ENCODE measurements at places on chromosomes 5 and 9.

GRCh38 chr5:96750110-96750822 lies 57.5 kb downstream of the ERAP1 start:
- DNase-seq, result no peak

- DNase-seq, result peak; percentile 80
These were observed at the start of gene FER for GRCh38 chr5:108747774-108748400. FER (plus strand) TSS chr5:108747897; CDS start chr5:108798183, 50,286 bp downstream.

GRCh38 chr5:138745268-138745667 lies 8.0 kb upstream of the CTNNA1 start:
- no peak for DNase-seq

DNA sequence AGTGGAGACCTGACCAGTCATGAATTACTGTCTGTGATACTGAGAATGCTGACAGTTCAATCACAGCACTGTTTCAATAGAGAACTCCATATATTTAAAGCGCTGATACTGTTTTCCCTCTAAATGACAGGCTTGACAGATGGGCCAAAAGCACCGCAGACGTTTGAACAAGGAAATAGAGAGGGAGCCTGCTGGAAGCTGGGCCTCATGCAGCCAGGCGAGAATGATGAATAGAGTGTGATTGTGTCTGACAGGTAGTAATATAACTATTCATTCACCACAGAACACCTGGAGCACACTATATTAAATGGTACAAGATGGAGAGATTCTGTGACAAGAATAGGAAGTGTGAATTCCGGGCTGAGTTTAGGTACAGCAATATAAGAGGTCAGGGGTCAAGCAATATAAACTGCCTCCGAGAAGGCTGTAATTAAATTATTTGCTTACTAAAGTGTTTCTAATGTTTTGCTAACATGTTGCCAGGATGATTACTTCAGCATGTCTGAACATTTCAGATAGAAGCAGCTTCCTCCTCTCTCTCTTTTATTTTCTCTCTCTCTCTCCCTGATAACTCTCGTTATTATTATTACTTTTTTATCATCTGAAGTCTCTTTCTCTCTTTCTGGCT lies 297.7 kb downstream of the CSNK1G3 start:
- no peak for DNase-seq

DNA sequence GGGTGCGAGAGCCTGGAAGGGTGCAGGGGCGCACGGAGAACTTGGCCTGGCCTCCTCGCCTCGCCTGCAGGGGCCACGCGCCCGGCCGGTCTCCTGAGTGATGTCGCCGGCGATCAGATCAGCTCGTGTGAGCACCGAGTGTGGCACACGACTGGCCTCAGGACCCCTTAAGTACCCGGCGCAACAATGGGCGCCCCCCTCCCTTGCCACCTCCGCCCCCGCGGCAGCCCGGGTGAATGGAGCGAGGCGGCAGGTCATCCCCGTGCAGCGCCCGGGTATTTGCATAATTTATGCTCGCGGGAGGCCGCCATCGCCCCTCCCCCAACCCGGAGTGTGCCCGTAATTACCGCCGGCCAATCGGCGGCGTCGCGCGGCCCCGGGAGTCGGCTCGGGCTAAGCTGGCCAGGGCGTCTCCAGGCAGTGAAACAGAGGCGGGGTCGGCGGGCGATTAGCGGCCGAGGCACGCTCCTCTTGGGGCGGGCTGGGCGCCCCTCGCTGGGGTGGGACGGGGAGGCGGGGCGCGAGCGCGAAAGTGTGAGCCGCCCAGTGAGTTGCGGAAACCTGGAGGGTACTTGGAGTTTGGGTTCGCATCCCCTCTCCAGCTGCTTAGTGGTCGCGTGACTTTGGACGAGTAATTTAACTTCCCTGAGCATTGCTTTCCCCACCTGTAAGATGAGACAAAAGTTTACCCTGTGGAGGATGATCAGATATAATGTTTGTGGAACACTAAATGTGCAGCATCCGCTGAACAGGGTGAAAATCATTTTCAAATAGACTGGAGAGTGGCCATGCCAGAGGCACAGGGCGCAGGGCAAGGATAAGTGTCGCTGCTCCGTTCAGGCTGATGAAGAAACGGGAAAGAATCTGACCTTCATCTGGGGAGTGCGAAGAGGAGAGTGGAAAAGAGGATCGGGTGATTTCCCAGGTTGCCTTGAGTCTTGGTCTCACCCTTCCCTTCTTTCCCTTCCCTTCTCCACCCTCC lies at the start of gene NEUROG1:
NEUROG1 (minus strand) TSS at position 145 of the 982 bp plus-strand sequence. CDS start 274 bp downstream, outside the sequence.
- DNase-seq, result no peak

DNA sequence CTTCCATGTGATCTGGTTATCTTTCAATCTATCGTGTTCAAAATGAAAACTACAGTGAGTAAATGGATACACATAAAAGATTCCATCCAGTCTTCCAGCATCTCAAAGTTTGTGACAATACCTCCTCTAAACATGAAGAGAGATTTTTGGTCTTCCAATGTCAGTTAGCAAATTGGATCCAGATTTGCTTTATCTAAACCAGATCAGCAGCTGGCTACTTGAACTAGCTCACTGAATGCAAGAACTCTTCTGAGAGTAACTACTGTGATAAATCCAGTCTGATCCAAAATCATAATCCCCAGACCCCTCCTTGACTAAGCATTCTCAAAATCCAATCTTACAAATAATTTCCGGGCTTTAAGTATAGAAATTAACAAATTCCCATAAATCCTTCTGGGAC lies 2177.9 kb upstream of the C9orf72 start:
- no peak for DNase-seq

GRCh38 chr5:99675974-99676373 lies 747.2 kb upstream of the CHD1 start:
- no peak for DNase-seq
